ENCODE measurements at places on chromosomes 7 and 10. TPM values are rescaled to one million over a fixed set of nuclear protein-coding genes. Genes with fewer than 3 reads are reported as not detected.

GRCh38 chr10:12491491-12491890 lies 142.1 kb downstream of the CAMK1D start:
- H3K27me3 ChIP-seq, result no peaks in the 10 kb centered on the region
- no peaks in the 10 kb centered on the region for H3K4me1 ChIP-seq
- no peak overlapping the region for H3K27ac ChIP-seq
- H3K4me3 ChIP-seq, result no peak overlapping the region
- no peaks in the 10 kb centered on the region for H3K36me3 ChIP-seq

- H3K36me3 ChIP-seq, result no peaks in the 10 kb centered on the region
- H3K27ac ChIP-seq, result no peak overlapping the region
- peaks cover 10% of the 10 kb centered on the region for H3K4me1 ChIP-seq
- H3K27me3 ChIP-seq, result peaks cover 11% of the 10 kb centered on the region
Observed at GRCh38 chr10:127908106-127908958, 1.4 kb downstream of the PTPRE start.

GRCh38 chr10:69472544-69472943 lies 21.3 kb downstream of the TSPAN15 start:
- DNase-seq, result no peak
- H3K27ac ChIP-seq, result no peak overlapping the region
- no peaks in the 10 kb centered on the region for H3K4me1 ChIP-seq
- no peaks in the 10 kb centered on the region for H3K36me3 ChIP-seq
- no peak overlapping the region for H3K4me3 ChIP-seq

GRCh38 chr10:100522107-100522801 lies 2.6 kb upstream of the SEC31B start:
- H3K4me1 ChIP-seq, result peaks cover 7% of the 10 kb centered on the region
- H3K36me3 ChIP-seq, result peaks cover 37% of the 10 kb centered on the region
- H3K27me3 ChIP-seq, result peaks cover 7% of the 10 kb centered on the region
- no peak overlapping the region for H3K27ac ChIP-seq
- no peak overlapping the region for H3K4me3 ChIP-seq
- no peak for DNase-seq

WEE2 gene
- 0.68 TPM for total RNA-seq

PTPN12 gene
- 261 TPM for total RNA-seq

PRSS37 gene
- total RNA-seq, result not detected

Data from natural killer cell (primary cell).